ENCODE measurements at places on chromosomes 4 and X.

DNA sequence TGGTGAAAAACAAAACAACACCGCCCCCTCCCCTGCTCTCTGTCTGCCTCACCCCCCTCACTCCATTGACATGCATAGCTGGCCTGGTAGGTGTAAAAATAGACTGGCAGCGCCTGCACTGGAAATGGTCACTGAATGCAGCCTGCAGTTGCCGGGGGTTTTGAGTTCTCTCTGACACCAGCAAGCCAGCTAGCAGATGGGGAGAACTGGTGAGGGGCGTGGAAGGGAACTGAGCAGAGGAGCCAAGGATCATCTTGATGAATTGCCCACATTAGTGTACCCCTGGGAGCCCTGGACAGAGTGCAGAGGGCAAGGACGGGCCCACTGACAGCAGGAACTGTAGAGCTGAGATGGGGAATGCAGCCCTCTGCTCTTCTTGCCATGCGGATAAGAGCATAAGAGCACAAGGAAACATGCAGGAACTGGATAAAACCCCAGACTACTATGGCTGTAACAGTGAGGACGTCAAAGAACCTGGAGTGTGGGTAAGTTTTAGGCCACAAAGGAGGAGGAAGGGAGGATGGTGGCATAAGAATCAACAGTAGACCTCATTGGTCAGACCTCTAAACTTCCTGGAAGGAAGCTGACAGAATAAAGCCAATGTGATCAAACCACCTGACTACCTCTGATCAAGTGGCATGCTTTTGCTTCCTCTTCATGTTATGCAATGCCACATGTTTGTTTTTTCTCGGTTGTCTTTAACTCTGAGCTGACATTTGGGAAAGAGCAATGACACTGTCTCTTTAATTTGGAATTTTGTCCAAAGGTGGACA is 96.3 kb downstream of the ANK2 start:
- no peak for DNase-seq

- no peak for DNase-seq
Measured at GRCh38 chr4:93174598-93174997, 654.0 kb upstream of the ATOH1 start.

GRCh38 chrX:136480383-136480782 is 7.4 kb upstream of the BRS3 start:
- no peak for DNase-seq

- peak; percentile 41 for DNase-seq
Measured at GRCh38 chr4:146342600-146343192, 128.4 kb downstream of the REELD1 start.

DNA sequence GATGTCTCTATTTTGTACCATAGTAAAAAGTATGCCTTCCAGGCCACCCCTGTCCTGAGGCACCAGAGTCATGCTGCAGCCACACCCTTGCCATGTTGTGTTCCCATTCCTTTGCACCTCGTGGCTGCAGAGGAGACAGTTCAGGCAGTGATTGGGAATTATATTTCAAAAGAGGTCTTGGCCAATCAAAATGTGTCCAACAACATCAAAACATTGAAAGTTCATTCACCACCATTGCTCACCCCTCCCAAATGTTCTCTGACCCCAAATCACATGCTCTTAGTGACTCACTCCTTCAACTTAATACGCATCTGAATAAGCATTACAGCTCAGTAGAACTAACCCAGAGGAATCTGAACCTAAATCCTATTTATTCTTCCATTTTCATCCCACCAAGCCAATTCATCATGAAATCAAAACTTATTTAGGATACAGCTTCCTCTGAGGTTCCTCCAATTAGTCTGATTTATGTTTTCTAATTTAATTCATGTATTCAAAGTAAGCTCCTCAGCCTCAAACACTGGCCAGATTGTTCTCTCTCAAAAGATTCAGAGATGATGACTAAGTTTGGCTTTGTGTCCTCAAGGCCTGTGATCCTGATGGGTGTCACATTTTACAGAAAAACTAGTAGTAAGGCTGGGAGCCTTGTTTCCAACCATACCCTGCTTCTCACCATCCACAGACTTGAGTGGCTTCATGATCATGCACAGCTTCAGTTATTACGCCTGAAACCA is 323.2 kb upstream of the INTU start:
- no peak for DNase-seq

- DNase-seq = peak; percentile 60
Measured at GRCh38 chr4:17511950-17512795, at the start of gene QDPR. Gene QDPR (minus strand): TSS chr4:17512090. CDS start chr4:17512054, 36 bp downstream.

DNA sequence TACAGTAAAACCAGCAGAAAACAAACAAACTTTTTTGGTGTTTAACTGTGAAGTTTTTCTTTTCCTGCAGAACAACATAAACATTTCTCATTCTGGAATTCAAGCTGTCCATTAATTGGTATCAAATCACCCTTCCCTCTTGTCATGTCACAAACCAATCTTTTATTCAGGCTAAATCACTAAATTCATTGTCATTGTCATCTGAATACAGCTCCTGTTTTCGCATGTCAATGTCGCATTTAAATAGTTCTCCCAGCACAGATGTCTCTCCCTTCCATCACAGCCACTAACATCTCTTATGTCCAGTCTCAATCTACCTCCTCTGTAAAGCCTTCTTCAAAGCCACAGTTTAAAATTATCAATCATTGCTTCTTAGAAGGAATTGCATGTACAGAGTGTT is 192.1 kb upstream of the PCDH10 start:
- DNase-seq = no peak

DNA sequence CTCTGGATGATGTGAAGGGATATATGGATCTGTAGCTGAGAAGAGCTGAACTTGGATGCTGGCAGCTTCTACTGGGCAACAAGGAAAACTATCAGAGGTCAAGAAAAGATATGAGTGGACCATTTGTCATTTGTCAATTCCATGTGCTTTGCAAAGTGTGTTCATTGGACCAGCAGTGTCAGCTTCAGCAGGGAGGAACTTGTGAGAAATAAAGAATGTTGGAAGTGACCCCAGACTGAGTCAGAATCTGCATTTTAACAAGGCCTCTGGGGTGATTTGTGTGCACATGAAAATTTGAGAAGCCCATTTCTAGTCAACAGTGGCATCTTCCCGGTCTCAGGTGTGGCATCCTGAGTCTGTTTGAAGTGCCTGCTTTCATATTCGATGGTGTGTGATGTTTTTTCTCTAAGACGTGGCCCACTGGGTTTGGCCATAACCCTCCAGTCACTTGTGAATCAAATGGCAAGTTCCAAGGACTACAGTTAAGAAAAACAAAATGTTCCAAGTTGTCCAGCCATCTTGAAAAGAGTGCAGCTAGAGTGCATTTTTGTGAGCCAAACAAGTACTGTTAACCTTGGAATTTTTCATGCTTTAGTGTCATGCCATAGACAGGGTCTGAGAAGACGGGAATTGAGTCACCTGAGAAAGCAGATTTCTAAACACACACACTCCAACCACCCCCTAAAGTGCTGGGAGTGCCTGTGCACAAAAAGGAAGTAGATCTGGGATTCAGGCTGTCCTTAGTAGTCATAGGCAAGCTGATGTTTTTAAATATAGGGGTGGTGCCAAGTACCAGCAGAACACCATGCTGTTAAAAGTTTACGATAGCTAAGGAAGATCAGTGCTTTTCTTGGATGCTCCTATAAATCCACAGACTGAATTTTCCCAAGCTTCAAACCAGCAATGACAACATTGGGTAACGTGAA is 26.4 kb downstream of the GPM6B start:
- no peak for DNase-seq

DNA sequence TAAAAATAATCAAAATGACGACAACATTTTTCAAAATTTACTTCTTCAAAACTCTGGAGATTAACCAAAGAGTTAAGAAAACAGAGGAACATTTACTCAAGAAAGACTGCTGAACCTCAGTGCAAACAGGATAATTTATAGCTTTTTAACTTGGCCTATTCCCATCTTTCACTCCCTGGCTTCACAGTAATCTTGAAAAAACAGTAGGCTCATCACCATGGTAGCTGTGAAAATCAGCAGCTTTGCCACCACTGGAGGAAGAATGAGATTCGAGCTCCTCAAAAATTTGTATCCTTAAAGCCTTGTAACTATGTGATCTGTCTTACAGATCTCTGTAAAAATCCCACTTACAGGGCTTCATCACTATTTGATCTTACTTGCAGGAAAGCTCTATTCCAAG is 447.7 kb upstream of the CTSO start:
- no peak for DNase-seq

GRCh38 chr4:55125087-55125721 is at the start of gene KDR:
Gene KDR (minus strand): TSS chr4:55125595. CDS start chr4:55125293, 302 bp downstream.
- DNase-seq = no peak

DNA sequence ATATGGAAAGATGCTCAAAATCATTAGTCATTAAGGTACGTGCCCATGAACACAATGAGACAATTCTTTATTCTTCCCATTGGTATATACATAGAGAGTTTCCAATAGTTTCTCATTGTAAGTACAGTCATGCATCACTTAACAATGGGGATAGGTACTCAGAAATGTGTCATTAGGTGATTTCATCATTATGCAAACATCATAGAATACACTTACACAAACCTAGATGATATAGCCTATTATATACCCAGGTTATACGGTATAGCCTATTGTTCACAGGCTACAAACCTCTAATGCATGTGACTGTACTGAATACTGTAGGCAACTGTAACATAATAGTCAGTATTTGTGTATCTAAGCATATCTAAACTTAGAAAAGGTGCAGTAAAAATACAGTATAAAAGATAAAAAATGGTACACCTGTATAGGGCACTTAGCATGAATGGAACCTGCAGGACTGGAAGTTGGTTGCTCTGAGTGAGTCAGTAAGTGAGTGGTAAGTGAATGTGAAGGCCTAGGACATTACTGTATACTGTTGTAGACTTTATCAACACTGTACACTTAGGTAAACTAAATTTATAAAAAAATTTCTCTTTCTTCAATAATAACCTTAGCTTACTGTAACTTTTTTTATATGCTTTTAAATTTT is 49.6 kb downstream of the KLHL13 start:
- no peak for DNase-seq

GRCh38 chr4:182831376-182831775 is 85.8 kb downstream of the DCTD start:
- DNase-seq = no peak

DNA sequence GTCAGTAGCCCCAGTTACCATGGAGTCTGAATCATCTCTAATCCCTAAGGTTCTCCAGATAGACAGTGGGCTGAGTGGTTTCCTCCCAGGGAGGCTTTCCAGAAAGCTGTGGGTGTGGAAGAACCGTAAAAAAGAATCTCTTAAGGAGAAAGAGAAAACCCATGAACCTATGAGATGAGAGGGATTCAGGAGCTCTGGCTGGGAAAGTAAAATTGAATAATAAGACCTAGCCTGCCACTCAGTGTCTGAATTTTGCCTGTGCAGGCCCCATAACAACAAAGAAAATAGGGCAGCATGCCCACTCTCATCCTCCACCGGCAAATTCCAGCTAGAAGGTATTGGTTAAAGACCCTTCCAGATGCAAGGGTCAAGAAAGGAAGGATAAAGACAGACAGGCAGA is 16.9 kb downstream of the AWAT2 start:
- no peak for DNase-seq

DNA sequence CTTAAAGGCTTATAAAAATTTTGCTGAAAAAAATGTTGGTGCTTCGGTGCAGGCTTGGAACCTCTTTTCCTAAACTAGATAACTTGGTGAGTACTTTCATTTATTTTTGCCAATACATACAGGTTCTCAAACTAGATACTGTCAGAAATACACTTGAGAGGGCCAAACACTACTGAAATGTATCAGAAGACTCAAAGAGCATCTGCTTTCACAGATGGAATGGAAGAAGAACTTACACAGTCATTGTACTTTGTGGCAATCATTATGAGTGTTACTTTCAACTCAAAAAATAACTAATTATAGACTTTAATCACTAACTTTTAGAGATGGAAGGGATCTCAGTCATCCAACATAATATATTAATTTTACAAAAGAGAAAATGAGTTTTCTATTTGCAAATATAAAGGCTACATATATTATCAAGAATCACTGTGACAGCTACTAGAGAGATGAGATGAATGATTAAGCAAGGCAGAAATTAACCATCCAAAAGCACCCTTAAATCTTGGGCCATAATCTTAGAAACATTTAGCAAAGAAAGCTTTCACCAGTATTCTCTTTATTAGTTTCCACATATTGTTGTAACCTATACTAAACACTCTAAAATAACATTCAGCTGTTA is 1.0 kb downstream of the ENAM start:
- DNase-seq = no peak

DNA sequence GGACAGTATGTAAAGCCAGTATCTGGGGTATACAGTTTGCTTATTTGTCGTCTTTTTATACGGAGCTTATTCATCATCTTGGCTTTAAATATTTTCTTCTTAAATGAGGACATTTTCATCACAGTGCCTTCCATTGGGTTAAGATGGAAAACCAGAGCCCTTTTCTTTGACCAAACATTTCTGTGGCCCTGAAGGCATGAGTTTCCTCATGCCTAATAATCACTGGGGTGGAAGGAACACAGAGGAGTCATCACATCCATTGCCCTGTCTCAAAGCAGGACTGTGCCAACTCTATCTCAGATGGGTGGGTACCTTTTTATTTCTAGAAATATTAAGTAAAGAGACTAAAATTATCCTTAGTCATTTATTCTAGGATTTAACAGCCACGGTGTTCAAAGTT is 40.0 kb downstream of the CHRDL1 start:
- DNase-seq = no peak

DNA sequence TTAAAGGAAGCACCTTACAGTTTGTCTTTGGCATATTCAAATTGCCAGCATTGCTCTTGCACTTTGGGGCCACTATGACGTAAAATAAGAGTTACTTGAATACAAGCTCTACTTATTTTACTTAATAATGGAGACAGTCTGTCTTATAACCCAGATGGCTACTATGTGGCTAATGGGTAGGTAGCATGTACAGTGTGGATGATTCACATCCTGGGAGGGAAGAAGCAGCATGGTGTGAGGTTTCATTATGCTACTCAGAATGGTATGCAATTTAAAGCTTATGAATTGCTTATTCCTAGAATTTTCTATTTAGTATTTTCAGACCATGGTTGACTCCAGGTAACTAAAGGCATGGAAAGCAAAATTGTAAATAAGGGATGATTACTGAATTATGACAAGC is 761.8 kb upstream of the ATOH1 start:
- no peak for DNase-seq

DNA sequence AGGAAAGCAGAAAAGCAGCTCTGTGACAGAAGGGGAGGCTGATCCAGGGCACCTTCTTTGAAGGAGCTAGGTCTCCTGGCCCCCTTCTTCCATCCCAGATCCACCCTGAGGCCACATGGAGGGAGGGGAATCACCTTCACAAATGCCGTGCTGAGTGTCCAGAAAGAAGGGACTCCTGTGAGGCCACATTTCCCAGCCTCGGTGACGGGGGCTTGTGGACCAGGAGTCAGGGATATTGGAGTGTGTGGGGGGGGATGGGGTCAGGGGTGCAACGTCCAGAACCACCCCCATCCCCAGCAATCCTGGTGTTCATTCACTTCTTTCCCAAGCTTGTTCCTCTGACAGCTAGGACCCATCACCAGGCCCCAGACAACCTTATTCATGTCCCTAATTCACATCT is 4.7 kb downstream of the TIMM17B start:
- no peak for DNase-seq

DNA sequence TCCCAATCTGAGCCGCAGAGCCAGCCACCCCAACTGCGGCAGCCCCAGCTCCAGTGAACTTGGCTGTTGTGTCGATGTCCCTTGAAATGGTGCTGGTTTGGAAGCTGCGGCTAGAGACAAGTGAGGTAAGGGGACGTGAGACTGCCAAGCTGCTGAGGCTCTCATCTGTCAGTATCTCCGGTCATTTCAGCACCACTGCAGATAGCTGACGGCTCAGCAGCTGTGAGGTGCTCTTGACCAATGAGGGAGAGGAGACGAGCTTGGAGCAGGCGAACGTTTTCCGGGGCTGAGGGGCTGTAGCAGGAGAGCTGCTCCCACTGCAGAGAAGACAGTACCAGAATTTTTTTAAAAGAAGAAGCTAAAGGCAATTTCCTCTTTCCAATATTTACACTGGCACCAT is 175.5 kb upstream of the CASK start:
- DNase-seq = no peak
